Erythroblast (primary cell): ENCODE measurements at places on chromosomes 7 and 10.

- peak; percentile 7 for DNase-seq
Observed at GRCh38 chr10:91759581-91759986, 38.6 kb upstream of the TNKS2 start.

DNA sequence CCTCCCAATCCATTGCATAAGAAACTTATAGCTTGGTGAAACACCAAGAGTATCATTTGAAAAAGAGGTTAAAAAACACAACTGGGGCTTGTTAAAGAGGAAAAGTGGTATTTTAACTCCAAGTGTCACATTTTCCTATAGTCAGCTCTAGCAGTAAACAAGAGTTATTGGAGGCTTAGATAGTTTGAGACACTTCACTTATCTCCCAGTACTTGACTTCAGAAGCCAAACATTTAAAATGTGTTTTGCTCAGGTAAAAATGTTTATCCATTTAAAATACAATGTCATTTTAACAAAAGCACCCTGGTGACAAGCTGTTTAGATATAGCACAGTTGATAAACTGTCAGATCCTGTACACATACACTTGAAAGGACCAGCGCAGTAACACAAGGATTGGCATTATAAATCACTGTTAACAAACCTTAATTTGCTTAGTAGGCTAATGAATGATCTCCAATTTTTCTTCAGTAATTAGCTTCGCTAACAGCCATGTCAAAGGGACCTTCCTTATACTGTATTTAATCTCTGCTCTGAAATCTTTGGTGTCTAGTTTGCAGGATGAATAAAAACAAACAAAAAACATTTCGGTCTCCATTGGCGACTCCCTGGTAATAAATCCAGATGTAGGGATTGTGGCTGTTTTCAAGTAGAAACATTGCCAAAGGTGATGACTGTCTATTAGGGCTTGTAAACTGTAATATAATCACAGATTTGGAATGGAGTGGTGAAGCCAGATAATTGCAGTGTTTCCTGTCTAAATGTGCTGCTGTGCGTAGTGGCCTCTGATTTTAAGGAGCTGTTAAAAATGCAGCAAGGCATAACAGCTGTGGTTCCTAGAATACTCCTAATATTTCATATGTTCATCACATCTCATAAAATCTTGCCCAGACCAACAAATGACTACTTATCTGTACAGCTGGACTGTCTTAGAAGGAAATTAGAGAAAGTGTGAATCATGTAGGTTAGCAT lies 545.1 kb downstream of the AUTS2 start:
- DNase-seq: no peak

DNA sequence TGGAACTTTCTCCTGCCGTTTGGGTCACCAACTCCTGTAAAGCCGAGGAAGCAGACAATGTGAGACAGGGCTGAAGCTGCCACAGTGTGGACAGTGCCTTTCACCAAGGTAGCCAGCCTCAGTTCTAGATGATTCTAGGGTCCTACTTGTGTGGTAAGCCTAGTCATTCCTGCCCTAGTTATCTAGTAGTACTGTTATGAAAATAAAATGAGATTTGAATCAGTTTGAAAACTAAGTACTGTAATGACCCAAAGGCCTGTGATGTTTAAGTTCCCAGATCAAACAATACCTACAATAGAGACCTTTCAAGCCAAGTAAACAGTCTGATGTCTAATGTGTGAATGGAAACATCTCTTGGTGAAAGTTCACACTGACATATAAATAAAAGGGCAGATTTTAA lies 37.1 kb downstream of the POLL start:
- DNase-seq: no peak

GRCh38 chr10:43610636-43611035 lies 4.4 kb downstream of the ZNF485 start:
- DNase-seq: no peak

DNA sequence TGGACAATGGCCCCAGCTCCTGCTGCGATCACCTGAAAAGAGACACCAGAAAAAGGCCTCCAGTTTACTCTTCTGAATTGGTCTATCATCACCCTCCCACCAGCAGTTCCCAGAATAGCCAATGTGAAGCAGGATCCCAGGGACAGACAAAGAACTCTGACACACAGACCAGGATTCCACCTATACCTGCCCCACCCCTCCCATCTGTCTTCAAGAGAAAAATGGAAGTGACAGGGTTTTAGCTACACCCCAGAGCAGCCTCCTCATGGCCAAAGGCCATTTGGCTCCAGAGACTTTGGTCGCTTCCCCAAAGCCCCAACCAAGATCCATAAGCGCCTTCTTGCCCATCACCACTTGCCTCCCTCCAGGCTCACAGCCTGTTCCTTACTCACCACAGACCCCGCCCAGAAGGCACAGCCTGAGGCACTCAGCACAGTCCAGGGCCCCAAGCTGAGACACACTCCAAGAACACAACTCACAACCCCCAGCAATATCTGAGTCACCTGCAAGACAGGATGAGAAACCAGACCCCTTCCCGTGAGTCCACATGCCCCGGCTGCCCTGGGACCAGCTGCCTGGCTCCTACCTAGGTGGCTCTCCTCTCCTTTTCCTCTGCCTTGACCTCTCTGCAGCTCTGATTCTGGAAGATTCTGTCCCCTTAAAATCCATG lies 6.5 kb downstream of the TMEM176B start:
- no peak for DNase-seq

- DNase-seq: no peak
Observed at GRCh38 chr7:106012184-106012583, 49.1 kb downstream of the CDHR3 start.

GRCh38 chr10:70675496-70676161 lies 3.3 kb downstream of the ADAMTS14 start:
- DNase-seq: no peak

GRCh38 chr10:110704070-110704469 lies 59.9 kb downstream of the RBM20 start:
- DNase-seq: no peak

DNA sequence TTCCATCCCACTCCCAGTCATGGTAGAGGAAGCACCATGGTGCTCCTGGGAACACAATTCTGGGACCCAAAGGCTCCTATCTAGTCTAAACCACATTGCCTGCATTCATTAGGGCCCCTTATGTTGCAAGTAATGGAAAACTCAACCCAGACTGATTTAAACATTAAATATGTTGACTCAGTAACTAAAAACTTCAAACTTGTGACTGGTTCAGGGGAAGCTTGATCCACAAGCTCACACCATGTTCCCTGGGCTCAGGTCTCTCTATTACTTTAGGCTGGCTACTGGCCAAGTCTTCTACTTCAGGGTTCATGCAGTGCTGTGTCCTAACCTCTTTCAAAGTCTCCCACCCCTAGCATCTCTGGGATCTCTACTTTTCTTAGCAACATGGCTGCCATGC lies 13.1 kb downstream of the WNT16 start:
- no peak for DNase-seq

- no peak for DNase-seq
Observed at GRCh38 chr10:58023341-58024073, 244.2 kb downstream of the IPMK start.

DNA sequence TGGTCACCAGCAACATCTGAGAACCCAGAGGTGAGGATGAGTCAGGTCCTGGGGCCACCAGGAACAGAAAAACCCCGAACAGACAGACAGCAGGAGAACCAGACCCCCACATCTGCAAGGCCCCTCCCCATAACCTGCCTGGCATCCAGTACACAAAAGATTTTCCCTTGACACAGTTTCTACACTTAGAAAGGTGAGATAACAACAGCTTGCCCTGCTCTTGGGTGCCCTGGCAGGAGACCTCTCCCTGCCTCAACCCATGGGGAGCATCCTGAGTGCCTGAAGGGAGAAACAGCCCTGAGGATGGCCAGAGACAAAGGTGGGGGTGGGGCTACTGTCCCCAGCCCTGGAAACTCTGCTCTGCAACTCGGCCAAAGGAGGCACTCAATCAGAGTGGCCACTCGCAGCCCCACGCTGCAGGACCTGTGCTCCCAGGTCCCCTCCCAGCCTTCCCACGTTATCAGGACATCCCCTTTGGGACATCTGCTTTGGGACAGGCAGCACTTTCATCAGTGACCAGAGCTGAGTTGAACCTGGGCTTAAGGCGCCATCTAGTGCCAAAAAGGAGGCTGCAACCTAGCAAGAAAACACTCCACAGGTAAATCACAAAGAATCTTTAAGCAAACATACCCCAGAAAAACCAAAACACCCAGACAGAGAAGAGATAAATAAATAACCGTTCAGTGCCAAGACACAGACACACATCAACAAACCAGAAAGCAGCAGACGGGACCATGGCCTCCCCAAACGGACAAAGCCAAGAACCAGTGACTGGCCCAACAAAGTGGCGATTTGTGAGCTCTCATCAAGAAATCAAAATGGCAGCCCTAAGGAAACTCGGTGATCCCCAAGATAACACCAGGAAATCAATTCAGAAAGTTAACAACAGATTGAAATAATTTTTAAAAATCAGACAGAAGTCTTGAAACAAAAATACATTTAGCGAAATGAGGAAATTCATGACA lies 233.7 kb downstream of the PTPRN2 start:
- peak; percentile 37 for DNase-seq
